Iris pigment epithelial cell (primary cell): ENCODE measurements at places on chromosomes 5 and 9.

DNA sequence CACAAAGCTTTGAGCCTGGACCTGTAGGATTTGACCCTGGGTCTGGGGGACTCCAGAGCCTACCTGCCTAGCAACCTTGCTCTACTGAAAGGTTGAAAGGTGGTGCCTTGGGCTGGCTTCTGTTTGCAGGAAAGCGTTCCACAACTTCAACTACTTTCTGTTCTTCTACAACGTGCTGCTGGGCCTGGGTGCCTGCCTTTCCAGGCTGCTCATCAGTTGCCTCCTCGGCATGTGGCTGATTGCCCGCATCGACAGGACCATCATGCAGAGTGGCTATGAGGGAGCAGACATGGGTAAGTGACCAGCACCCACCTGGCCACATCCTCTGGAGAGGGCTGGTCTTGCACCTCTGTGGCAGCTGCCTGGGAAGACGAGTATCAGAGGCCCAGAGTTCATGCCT lies 13.6 kb upstream of the CCDC180 start:
- DNase-seq, result no peak

DNA sequence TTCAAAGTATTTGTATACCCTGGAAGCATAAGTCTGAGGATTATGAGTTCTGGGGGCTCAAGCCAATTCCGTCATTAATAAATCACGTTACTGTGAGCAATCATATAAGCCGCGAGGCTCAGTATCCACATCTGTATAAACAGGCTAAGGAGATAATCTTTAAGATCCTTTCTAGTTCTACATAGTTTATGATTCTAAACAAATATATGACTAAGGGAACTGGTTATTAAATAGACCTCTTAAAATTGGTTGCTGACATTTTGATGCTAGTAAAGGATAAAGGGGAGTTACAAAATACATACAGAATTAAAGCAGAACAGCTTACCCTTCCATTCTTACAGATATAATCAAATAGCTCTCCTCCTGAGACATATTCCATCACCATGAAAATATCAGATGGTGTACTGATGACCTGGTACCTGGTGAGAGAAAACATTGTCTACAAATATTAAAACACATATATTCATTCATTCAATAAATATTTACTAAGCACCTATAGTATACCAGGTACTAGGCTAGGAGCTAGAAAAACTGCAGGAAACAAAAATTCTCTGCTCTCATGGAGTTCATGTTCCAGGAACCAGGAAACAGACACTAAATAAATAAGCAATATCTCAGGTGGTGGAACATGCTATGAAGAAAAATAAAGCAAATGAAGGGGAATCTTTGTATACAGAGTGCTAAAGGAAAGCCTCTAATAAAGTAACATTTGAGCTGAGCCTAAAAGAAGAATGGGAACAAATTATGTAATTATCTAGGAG lies 19.5 kb upstream of the TTC33 start:
- no peak for DNase-seq

DNA sequence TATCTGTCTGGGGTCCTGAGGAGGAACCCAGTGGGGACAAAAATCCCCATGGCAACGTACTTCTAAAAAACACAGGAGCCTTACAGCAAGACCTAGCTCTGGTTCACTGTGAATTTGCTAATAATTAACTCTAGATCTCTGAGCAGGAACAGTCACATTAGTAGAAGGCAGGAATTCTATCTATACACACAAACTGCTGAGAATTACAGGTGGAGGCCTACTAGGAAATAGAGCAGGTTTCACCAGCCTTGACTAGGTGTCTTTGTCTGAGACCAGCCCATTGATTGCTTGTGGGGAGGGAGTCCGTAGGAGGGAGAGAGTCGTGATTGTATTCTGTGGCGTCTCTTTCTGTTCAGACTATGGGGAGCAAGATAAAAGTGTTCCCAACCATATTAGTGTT lies 44.8 kb downstream of the PRLR start:
- DNase-seq, result no peak

GRCh38 chr5:176658817-176659511 lies 11.7 kb downstream of the TSPAN17 start:
- peak; percentile 64 for DNase-seq

DNA sequence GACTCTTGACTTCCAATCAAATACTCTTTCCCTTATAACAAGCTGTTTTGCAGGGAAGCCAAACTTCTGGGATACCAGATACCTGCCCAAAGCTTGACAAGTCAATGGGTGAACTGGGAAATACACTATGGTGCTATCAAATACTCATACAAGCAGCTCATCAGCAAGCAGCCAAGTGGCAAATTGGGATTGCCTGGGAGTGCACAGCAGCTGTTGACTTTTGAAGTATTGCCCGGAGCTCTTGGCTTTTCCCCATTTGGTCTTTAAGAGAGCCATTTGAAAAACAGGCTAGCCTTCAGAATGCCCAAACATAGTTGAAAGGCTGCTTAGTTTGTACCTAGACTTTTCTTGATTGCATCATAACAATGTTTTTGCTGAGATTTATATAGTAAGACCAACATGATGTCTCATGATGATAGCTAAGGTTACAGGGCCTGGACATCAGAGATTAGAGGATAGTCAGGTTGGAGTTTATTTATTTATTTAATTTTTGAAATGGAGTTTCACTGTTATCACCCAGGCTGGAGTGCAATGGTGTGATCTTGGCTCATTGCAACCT lies 210.1 kb upstream of the ZNF608 start:
- no peak for DNase-seq

DNA sequence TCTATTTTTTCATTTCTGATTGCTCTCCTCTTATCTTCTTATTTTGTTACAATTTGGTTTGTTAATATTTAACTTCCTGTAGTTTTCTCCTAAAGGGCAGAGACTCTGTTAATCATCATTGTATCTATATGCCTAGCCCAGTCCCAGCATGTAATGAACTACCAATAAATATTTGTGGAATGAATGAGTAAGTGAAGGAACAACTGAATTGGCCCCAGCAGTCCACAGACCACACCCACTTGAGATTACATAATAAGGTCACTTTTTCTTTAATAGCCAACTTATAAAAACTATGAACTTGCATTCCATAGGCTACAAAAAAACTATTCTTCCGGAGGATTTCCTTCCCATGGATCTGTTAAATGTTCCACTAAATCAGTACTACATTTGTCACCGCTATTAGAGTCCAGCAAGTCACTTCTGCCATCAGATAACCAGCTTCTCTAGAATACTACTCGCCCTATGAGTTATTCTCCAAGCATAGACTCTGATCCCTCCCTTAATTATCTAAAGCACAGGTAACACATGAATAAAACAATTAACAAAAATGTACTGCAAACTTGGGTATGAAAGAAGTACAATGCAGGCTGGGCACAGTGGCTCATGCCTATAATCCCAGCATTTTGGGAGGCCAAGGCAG lies 27.5 kb upstream of the TNPO1 start:
- DNase-seq, result peak; percentile 63
